Activated CD4-positive, CD25-positive, alpha-beta regulatory T cell (primary cell): ENCODE measurements at places on chromosomes 7 and 10.

GRCh38 chr10:72846238-72846637, 47.3 kb upstream of the OIT3 start:
- DNase-seq: no peak

DNA sequence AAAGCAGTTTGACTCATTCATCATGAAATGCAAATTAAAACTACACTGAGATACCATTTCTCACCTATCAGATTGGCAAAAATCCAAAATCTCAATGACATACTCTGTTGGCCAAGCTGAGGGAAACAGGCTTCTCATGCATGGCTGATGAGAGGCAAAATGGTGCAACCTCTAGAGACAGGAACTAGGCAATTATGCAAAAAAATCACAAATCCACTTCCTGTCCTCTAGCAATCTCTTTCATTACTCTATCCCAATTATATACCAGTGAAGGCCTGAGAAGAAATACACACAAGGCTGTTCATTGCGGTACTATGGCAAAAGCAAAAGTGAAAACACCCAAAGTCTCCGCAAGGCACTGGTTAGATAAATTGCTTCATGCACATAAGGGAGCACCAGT, 25.9 kb upstream of the PTPRN2 start:
- no peak for DNase-seq

GRCh38 chr10:8416760-8417159, 362.3 kb downstream of the GATA3 start:
- no peak for DNase-seq

GRCh38 chr7:6446838-6447580, 745 bp downstream of the DAGLB start:
- no peak for DNase-seq

GRCh38 chr10:13536674-13537366, 8.0 kb upstream of the BEND7 start:
- no peak for DNase-seq

DNA sequence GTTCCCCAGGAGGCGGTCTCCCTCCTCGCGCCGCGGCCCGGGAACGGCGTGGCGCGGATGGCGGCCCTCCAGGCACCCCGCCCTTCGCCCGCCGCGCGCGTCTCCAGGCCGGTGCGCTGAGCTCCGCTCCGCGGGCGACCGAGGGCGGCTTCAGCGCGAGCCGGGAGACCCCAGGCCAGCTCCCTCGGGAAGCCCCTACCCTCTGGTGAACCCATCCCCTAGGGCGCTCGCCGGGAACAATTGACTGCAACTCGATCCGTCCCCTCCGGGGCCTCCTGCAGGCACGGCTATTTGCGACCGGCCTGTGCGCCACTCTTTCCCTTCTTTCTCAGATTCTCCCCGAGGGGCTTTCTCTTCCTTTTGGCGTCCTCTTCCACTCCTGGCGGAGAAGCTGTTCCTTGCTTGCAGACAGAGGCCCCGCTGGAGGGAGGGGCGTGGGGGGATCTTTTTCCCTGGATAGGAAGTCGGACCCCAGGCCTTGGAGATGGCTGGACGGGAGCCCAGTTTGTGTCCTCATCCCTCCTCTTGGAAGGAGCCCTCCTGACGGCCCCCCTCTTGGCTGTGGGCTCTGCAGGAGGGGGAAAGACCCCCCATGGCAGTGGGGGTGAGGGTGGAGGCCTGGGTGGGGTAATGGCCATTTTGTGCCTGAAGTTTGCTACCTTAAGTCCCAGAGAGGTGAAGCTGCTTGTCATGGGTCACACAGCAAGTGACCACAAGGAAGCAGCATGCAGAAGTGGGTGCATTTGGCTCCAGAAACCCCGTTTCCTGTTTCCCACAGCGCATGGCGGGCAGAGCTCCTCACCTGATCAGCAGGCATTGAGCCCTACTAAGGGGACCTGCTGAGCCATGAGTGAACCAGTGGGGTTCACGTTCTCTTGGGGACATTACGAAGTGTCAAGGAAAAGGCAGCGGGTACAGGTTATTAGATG, 171.2 kb upstream of the TNRC18 start:
- DNase-seq: no peak

DNA sequence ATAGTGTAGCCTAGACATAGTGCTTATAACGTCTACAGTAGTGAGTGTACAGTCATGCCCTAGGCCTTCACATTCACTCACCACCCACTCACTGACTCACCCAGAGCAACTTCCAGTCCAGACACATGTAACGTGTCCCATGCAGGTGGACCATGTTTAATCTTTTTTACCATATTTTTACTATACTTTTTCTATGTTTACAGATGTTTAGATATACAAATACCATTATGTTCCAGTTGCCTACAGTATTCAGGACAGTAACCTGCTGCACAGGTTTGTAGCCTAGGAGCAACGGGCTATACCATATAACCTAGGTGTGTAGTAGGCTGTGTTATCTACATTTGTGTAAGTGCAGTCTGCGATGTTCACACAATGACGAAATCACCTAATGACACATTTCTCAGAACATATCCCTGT, 11.0 kb downstream of the MPP7 start:
- no peak for DNase-seq

DNA sequence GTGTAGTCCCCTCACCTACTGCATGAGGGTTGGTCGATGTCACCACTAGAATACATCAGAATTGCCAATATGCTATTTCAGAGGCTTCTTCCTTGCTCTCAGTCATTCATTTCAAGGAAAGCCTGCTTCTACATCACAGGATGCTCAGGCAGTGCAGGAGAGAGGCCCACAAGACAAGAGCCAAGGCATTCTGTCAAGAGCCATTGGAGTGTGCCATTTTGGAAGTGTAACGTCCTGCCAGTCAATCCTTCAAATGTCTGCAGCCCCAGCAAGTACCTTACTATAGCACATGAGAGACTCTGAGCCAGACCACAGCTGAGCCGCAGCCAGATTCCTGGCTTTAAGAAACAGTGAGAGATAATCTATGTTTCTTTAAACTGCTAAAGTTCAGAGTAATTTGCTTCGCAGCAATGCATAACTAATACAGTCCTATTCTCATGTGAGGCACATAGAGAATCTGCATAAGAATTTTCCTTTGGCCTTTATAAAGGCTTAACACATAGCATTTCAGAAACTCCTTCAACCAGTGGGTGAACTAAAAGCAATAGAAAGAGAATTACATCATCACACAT, 166.5 kb upstream of the GNAI1 start:
- DNase-seq: no peak

GRCh38 chr10:30791197-30791611, 161.7 kb upstream of the LYZL2 start:
- no peak for DNase-seq

DNA sequence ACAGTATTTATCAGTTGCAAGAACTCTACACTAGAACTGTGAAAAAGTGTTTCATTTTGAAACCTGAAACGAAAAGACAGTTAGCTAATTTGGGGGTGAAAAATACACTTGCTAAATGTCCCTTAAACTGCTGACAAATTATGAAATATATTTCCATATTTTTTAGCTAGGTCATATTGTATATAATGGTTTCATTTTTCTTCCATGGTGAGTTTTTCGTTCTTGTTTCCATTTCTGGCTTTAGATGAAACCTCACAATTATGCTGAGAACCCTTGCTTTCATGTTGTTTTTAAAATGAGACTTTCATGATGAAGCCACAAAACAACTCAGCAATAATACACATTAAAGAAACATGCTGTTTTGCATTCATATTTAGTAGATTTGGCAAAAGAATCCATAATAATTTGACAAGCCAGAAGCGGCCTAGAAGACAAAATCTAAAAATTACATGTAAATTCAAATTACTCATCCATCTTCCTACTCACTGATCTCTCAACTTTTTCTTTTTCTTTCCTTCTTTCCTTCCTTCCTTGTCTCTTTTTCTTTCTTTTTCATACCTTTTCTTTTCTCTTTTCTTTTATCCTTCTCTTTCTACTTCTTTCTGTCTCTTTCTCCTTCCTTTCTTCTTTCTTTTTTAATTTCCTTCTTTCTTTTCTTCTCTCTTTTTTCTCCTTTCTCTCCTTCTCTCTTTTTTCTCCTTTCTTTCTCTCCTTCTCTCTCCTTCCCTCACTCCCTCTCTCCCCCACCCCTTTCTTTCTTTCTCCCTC, 46.5 kb upstream of the ITGB8 start:
- no peak for DNase-seq

GRCh38 chr7:151744656-151745638, 132.0 kb downstream of the PRKAG2 start:
- peak; percentile 36 for DNase-seq

DNA sequence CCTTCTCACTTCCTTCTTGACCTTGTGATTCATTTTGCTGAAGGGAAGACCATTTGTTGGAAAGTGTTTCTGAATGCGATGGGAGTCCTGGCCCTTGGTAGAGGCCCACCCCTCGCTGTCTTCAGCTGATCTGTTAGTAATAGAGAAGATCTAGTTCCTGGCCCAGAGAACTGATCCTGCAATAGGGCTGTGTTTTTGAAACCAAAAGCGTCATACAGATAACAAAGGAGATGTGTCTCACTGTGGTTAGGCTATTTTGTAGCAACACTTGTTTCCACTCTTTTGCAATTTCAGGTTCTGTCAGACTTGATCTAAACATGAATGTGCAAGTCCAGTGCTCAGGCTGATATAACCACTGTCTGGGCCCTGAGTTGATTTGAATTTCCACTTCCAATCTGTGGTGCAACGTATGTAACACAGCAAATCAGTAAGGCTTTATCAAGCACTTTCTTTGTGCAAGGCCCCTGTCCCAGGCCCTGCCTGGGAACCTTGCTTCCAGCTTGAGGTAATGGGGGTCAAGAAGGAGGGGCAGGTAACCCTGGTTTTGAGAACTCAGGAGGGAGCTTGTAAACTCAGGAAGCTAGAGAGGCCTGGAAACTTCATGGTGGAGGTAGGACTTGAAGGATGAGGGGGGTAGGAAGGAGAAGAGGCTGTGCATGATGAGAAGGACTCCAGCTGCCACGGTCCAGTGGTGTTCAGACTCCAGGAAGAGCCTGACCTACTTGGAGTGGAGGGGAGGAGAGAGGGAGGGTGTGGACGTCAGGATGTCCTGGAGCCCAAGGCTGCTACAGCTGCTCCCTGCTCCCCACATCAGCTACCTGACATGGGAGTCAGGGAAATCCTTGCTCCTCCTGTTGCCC, 42.2 kb upstream of the SRGN start:
- no peak for DNase-seq

- no peak for DNase-seq
These were observed 113.8 kb upstream of the PPP2R2D start for GRCh38 chr10:131786756-131787605.

DNA sequence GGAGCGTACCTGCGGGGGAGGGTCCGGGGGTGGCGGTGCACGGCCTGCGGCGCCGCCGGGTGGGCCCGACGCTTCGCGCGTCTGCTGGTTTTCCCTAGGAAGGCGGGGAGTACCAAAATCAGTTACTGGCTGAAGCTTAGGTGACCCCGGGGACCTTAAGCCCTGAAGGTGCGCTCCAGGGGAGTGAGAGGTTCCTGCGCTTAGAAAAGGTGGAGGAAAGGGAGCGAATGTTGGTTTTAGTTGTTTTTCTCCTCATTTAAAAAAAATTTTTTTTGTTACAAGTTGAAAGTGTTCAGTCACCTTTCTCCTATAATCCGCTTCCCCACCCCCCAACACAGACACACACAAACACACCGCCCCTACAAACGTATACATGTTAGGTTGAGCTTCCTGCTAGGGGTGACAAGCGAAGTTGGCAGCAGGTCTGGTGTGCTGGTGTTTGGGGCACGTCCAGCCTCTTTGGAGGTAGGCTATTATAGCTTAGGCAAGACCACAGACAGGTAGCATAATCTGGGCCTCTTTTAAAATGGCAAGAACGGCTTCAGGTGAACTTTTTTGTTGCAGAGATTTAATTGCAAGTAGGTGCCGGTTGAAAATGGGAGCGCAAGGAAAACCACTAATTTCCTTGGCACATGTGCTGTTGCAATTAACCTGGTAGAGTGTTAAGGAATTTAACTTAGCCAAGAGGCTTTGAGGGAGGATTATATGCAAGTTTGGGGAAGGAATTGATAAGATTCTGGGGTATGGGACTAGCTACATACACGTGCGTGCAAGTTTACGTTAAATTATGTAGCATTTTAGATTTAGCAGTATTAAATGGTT, 945 bp downstream of the ADD3 start:
- DNase-seq: peak; percentile 18

- no peak for DNase-seq
These were observed 20.8 kb upstream of the HYAL4 start for GRCh38 chr7:123823898-123824753.

DNA sequence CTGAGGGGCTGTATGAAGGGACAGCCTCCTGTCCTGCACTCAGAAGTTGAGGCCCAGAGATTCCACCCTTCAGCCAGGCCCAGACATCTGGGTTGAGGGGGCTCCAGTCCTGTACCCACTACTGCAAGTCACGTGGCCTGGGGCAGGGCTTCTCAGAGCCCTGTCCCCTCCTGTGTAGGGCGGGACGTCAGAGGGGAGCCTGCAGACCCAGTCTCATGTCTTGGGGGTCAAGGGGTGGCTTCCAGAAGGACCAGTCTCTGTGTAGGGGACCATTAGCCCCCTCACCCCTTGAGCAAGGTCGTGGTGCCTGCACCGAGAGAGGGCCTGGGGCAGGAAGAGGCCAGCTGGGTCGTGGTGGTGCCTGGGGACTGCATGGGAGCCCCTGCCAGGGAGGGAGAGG, 593 bp upstream of the PILRA start:
- no peak for DNase-seq

DNA sequence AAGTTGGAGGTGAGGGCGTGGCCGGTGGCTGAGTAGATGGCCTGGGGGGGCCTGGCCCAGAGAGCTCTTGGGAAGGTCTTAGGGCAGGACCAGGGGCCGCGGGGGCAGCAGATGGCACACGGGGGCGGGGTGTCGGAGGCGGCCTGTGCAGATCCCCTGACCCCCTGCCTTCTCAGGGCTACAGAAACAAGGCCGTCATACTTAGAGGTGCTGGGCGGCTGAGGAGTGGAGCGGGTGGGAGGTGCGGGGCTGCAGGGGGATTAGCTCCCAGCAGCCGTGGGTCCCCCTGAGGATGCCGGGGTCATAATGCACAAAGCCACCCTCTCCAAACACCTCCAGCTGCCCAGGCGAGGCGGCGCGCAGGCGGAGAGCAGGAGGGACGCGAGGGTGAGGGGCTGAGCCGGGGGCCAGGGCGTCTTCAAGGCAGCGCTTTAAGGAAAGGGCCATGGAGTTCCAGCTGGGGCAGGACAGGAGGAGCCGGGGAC, 40.4 kb upstream of the ZNF32 start:
- DNase-seq: no peak

GRCh38 chr7:92403760-92404074, 43.6 kb upstream of the GATAD1 start:
- DNase-seq: no peak

DNA sequence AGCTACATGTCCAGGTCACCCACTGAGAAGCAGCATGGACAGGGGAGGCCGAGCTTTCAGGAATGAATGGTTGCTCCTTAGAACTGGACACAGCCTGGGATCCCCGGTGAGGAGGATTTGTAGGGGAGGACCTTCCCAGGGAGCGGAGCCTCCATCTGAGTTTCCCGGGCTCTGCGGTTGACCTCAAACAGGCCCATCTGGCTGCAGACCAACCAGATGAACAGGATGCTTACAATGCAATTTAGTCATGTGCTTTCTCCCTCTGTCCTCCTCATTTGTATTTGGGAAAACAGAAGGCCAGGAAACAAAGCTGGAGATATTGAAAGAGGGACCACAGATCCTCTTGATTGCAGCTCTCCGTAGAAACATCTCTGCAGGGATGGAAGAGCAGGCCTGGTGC, 104.8 kb downstream of the EMX2 start:
- DNase-seq: no peak

- no peak for DNase-seq
These were observed 25.9 kb downstream of the TYW1 start for GRCh38 chr7:67022511-67022910.

- no peak for DNase-seq
These were observed 32.5 kb upstream of the KNDC1 start for GRCh38 chr10:133127291-133128125.

- DNase-seq: no peak
These were observed 59.2 kb downstream of the C10orf90 start for GRCh38 chr10:126611303-126611702.
